Bone marrow (tissue), 2 donors: ENCODE measurements at places on chromosomes 3 and 15.

DNA sequence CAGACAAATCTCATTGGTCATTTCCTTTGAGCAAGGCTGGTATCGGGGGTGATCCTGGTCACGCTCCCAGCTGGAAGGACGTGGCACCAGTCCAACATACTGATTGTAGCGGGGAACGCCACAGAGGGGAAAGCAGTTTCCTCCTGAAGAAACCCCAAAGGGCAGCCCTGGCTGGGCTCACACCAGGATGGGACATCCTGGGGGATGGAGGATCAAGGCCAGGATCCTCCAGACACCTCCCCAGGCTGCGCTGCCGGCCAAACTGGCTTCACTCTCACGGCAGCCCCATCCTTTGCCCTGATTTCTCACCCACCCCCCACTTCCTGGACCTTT, 36.6 kb downstream of the MUC20 start:
- no peak for DNase-seq

GRCh38 chr15:69908590-69909420, 188.9 kb downstream of the TLE3 start:
- DNase-seq, result no peak

GRCh38 chr15:76368122-76368621, 31.6 kb downstream of the ISL2 start:
- DNase-seq, result no peak

DNA sequence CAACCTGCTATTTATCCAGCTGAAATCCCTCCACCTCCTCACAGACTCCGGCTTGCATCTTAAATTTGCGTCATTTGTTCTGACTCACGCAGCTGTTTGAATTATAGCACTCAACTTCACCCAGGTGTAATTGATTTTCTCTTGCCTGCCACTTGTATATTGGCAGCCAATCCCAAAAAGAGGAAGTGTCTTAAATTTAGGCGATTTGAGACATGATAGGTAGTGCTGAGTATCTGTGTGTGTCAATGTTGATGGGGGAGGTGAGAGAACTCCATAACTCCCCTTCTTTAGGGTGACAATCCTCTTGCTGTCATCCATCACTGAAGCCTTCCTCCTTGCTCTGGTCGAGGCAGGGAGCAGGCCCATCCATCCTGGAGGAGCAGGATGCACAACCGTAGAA, 77.2 kb upstream of the TPRG1 start:
- DNase-seq, result no peak

- no peak for DNase-seq
Measured at GRCh38 chr3:62233065-62233464, 140.3 kb downstream of the FEZF2 start.

DNA sequence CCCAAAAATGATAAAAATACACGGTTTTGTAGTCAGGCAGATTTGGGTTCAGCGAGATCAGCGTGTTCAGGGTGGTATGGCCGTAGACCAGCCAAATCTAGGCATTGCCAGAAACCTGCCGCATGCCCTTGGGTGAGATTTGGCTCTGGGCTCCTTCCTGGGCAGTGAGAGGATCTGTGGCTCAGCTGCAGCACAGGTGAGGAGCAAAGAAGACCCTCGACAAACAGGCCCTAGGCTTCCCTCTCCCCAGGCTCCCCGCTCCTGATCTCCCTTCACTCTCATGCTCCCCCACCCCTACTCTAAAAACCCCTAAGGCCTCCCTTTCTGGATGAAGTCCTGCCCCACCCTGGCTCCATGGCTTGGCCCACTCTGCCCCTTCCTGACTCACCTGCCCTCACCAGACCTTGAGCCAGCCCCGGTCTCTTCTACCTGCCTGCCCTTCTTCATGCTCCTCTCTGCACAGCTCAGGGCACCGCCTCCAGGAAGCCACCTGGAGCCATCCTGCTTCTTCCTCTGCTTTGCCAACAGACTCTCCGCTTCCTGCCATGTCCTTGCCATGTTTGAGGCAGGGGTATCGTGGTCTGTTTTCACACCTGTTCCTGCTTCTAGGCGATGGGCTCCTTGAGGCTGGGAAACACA, 88.1 kb downstream of the CORO2B start:
- no peak for DNase-seq

DNA sequence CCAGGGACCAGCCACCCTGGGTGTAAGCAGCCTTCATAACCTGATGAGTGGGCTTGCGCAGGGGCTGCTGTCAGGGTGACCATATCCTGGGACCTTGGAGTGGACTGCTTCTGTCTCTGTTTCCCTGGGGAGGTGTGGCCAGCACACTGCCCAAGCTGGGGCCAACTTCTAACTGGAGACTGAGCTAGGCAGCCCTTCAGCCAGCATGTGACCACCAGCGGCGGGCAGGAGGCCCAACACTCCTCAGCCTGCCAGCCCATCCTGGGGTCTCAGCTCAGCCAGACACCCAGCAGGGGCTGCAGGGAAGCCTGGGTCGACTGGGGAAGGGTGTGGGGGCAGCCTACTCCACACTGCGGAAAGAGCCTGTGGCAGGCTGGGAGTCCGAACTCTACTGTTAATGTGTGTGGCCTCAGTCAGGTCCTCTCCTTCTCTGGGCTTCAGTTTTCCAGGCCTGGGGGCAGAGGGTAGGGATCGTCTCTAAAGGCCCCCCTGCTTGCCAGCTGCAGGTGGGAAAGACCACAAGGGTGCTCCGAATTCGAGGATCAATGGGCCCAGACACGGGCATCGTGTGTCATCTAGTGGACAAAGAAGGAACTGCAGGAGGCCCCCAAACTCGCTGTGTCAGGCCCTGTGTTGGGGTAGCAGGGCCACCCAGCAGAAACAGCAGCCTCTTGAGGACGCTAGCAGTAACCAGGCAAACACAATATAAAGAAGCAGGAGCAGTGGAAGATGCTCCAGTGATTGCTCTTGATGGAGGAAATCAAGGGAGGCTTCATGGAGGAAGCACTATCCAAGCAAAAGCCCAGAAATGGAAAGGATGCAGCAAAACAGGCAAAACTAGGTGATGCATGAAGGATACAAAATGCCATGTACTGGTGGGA, 2.0 kb upstream of the SEMA3G start:
- peak; percentile 48 for DNase-seq

DNA sequence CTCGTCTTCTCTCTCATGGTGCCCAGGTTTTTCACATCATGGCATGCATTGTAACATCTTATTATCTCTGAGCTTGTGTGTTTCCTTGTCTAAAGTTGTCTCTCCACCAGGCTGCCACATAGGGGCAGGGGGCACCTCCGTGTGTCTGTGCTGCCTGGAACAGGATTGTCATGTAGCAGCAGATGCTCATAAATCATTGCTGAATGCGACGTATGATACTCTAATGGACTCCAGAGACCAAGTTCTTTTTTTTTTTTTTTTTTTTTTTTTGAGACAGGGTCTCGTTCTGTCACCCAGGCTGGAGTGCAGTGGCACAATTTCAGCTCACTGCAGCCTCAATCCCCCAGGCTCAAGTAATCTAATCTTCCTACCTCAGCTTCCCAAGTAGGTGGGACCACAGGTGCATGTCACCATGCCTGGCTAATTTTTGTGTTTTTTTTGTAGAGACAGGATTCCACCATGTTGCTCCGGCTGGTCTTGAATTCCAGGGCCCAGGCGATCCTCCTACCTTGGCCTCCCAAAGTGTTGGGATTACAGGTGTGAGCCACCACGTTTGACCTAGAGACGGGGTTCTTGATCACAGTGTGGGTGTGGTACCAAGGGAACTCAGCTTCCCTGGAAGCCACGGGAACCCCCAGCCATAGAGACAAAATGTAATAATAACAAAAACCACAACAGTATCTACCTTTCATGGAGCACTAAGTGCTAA, 4.7 kb upstream of the DNASE1L3 start:
- no peak for DNase-seq

GRCh38 chr3:86988235-86988634, 2.7 kb downstream of the VGLL3 start:
- no peak for DNase-seq

DNA sequence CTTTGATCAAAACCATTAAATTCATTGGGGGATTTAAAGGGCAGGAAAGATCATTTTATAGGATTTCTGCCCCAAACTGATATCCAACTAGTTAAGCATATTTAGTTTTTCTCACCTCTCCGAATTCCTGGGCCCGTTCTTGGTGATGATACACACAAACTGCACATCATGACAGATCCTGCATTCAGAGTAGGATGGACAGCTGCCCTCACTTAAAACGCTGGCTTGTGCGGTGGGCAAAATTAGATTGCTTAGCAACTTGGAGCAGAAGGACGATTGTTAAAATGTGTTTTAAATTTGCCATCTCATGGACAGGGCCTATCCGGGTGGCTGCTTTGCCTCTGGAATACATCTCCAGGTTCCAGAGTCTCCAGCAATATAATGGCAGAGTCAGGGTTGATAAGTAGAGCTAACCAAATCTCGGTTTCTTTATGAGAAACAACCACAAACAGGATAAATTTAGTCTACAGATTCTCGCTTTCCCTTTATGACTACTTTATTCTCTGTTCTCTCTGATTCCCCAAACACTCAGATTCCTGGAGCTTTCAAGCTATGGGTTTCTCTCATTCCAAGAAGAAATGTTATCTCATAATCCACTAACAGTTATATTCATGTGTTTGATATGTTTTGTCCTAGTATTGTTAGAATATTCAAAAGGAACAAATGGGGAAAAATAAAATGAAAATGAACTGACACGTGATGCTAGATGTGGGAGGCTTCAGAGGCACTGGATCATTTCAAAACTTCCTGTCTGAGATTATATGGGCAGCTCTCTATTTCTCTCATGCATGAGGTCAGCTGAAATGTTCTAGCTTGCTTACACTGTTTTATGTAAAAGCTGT, 1014.1 kb upstream of the SEMA6D start:
- DNase-seq, result no peak

DNA sequence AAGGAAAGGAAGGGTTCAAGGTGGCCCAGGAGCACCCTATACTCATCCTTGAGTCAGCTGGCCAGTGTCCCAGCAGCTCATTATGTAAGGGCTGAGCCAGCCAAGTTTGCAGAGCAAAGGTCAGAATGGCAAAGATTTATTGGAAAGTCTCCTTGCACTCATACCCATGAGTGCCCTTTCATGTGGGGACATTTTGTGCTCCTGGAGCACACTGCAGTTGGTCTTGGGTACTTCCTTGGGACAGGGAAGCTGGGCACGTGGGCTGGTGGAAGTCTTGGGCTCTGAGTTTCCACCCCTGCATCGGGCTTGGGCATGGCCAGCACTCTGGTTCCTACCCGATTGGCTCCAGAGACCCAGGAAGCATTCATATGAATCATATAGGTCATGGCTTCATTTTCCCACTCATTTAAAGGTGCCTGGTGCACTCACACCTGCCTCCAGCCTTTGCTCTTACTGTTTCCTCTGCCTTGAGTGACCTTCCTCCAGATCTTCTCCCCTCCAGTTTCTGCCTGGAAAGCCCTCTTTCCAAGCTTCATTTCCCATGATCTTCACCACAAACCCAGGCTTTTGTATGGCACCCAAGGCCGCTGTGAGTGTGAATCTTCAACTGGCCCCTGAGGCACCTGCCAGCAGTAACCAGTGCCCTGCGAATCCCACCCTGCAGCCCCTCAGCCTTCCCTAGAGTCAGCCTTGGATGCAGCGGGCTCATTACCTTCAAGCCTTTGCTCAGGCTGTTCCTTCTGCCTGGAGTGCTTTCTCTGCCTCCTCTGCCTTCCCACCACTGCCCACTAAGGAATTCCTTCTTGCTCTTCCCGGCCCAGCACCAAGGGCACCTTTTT, 10.5 kb upstream of the PRKCD start:
- DNase-seq, result no peak

DNA sequence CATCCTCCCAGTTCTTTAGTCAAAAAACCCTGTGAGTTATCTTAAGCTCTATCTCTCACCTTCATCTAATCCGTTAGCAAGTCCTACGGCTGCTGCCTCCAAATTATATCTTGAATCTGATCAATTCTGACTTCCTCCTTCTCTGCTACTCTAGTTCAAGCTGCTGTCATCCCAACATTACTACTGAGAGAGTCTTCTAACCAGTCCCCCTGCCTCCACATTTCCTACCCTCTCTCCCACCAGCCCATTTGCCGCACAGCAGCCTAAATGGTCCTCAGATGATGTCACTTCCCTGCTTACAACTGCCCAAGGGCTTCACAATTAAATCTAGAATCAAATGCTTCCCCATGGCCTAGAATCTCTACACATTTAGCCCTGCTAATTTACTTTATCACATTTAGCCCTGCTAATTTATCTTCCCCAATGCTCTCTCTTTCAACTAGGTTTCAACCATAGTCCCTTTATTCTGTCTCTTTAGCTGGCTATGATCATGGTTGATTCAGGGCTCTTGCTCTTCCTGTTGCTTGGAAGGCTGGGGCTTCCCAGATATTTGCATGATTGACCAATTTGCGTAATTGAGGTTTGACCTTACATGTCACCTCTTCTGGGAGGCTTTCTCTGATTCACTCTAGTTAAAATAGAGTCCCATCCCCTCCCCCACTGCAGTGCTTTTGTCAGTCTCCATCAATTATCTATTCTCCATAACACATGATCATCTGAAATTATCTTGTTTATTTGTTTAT, 11.0 kb upstream of the ARL14 start:
- DNase-seq, result no peak

GRCh38 chr3:192570821-192571791, 156.2 kb downstream of the FGF12 start:
- no peak for DNase-seq

- DNase-seq, result peak; percentile 73
Measured at GRCh38 chr15:52256366-52256765, 39.2 kb downstream of the MYO5C start.

GRCh38 chr3:133197619-133198018, 159.4 kb downstream of the TMEM108 start:
- DNase-seq, result no peak

GRCh38 chr3:52196977-52197376, 983 bp upstream of the ALAS1 start:
- no peak for DNase-seq

DNA sequence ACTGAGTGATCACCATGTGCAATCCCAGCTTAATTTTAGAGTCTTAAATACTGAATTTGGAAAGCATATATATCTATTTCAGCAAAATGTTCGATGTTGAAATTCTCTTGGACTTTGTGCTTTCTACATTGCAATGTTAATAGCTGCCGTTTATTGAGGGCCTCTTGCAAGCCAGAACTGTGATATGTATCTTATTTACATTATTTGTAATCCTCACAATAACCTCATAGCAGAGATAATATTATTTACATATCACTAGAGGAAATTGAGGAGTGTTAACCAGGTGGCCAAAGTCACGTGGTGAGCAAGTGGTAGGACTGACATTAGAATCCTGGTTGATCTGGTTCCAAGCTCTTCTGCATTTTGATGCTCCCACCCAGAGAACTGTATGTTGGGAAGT, 254.1 kb downstream of the SLC9A9 start:
- no peak for DNase-seq
